HepG2 (cell line): ENCODE measurements at places on chromosomes 6 and 20. TPM values are rescaled to one million over a fixed set of nuclear protein-coding genes. Genes with fewer than 3 reads are reported as not detected.

- no peaks in the 10 kb centered on the region for H3K27me3 ChIP-seq
- peaks cover 19% of the 10 kb centered on the region for H3K4me1 ChIP-seq
- H3K27ac ChIP-seq, result peak overlapping the region; percentile 97
- DNase-seq, result no peak
These were observed 37.7 kb upstream of the SYNCRIP start for GRCh38 chr6:85680388-85680787.

TTBK1 gene
- 0.24 and 0.50 TPM in 2 replicates for polyA plus RNA-seq

DNA sequence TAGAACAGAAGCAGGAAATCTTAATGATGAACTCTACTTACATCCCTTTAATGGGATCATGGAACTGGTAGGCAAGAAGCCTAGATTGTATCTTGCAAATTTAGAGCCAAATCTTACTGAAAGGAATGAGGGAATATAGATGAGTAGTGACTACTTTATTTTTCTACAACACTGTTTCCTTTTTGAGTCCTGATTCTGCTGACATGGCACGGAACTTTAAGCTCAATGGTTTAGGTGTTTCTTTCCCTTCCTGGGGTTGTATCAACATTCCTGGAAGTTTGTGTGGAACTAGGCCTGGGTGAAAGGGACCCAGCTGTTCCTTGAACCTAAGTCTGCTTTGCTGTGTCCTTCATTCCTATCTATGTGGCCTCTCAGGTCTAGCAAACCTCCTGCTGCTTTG lies 705.3 kb upstream of the FLRT3 start:
- H3K4me3 ChIP-seq, result no peak overlapping the region
- no peaks in the 10 kb centered on the region for H3K27me3 ChIP-seq
- H3K36me3 ChIP-seq, result no peaks in the 10 kb centered on the region
- DNase-seq, result no peak
- H3K4me1 ChIP-seq, result no peaks in the 10 kb centered on the region

DNA sequence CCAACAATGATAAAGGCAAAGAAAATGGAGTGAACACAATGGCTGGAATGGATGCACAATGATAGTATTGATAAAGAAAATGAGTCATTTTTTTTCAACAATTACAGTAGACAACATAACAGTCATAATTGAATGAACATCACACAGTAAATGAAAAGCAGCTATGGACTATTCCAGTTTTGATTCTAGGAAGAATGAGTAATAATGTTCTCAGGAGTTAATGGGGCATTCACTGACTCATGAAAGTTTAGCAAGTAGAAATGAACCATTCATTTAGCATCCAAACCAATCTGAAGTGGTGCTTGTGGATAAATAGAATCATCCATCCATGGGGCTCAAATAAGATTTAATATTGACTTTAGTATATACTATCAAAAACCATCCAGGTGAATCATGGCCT lies 1029.5 kb upstream of the GJE1 start:
- no peaks in the 10 kb centered on the region for H3K27me3 ChIP-seq
- no peak overlapping the region for H3K4me3 ChIP-seq
- H3K27ac ChIP-seq, result no peak overlapping the region
- H3K36me3 ChIP-seq, result no peaks in the 10 kb centered on the region
